ENCODE measurements at places on chromosomes 7 and 10.

DNA sequence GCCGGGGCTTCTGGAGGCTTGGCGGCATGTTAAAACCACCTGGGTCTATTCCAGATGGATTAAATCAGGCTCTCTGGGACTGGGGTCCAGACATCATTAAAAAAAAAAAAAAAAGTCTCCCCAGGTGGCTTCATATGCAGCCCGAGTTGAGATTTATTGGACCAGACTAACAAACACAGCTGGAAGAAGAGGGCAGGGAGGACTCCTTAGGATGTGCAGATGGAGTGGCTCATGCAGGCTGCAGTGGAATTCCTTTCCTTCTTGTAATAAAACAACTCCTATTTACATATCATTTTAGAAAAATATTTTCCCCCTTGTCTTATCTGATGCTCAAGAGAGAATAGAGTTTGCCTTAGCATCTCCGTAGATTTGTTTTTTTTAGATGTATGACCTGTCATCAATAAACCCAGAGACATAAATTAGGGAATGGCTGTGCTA lies 238.1 kb downstream of the CAMK1D start:
- DNase-seq = no peak

DNA sequence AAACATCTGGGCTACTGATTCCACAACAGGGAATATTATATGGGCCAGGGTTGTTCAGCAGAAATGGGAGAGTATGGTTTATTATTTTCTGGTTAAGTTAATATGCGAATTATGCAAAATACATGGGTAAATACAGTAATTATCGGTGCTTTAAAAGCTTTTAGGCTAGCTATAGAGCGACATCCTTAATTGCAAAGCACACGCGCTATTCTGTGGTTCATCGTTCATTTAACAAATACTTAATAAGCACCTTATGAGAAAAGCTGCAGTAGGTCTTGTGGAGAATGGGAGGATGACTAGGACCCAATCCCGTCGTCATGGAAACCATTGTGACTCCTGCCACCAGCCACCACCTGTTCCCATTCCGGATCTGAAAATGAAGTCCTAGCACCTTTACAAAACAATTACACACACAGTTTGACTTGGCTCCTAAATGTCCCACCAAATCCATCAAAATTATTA lies 623 bp upstream of the CEP41 start:
- no peak for DNase-seq

- no peak for DNase-seq
Observed at GRCh38 chr7:14836571-14837189, 65.9 kb downstream of the DGKB start.

DNA sequence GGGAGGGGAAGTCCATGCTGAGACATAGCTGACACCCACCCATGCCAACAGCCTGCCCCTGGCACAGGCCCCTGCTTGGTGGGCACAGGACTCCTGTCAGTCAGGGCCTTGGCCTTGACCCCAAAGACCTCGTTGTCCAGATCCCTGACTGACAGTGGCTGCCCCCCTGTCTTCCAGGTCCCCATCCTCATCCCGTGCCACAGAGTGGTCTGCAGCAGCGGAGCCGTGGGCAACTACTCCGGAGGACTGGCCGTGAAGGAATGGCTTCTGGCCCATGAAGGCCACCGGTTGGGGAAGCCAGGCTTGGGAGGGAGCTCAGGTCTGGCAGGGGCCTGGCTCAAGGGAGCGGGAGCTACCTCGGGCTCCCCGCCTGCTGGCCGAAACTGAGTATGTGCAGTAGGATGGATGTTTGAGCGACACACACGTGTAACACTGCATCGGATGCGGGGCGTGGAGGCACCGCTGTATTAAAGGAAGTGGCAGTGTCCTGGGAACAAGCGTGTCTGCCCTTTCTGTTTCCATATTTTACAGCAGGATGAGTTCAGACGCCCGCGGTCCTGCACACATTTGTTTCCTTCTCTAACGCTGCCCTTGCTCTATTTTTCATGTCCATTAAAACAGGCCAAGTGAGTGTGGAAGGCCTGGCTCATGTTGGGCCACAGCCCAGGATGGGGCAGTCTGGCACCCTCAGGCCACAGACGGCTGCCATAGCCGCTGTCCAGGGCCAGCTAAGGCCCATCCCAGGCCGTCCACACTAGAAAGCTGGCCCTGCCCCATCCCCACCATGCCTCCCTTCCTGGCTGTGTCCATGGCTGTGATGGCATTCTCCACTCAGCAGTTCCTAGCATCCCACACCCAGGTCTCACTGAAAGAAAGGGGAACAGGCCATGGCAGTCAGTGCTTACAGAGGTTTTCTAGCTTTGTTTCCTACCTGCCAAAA lies 197.2 kb downstream of the EBF3 start:
- DNase-seq = no peak

GRCh38 chr10:76640806-76641205 lies 996.8 kb downstream of the KCNMA1 start:
- DNase-seq = no peak

- no peak for DNase-seq
Observed at GRCh38 chr10:123958241-123958640, 66.6 kb upstream of the CPXM2 start.

GRCh38 chr10:59680199-59680598 lies 29.5 kb downstream of the SLC16A9 start:
- no peak for DNase-seq

DNA sequence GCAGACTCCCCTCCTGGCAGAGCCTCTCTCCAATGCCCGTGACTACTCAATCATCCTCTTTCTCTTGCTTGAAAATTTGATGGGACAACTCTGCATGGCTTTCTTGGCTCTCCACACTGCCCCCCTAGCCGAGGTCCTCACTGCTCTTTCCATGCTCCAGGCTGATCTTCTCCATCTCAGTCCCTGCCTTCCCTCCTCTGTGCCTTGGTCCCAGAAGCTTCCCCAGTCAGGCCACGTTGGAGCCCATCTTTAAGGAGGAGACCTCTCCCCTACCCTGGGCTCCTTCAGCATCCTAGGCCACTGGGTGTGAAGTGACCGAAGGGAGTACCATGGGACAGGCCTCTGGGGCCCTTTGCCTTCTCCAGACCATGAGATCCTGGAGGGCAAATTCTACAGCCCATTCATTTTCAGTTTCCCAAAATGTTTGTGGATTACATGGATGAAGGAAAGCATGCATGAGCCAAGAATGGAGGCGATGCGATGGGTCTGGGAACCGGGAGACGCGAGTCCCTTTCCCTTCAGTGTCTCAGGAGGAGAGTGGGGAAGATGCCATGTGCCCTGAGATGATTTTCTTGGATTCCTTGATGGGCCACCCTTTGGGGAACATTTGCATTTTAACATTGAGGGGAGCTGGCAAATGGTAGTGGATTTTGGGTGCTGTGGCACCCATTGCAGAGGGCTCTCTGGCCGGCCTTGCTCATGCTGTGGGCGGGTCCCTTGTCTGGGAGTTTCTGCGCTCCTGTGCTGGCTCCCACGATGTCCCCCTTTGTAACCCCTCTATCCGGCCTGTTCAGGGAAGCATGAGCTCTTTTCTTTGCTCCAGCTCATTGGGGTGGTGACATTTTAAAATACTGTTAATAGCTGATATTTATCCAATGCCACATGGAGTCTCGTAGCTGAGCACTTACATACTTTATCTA lies 376.6 kb downstream of the RPS24 start:
- DNase-seq = no peak

DNA sequence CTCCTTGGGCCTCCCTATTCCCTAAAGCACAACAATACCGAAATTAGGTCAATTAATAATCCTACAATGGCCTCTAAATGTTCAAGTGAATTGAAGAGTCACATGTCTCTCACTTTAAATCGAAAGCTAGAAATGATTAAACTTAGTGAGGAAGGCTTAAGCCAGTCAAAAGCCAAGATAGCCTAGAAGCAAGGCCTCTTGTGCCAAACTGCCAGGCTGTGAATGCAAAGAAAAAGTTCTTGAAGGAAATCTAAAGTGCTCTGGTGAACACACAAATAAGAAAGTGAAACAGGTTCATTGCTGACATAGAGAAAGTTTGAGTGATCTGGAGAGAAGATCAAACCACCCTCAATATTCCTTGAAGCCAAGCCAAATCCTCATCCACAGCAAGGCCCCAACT lies 57.2 kb downstream of the SLC29A4 start:
- DNase-seq = no peak

- DNase-seq = no peak
Observed at GRCh38 chr7:116885724-116886123, 23.3 kb downstream of the CAPZA2 start.

GRCh38 chr10:16891375-16892313 lies 74.4 kb upstream of the RSU1 start:
- DNase-seq = peak; percentile 18

DNA sequence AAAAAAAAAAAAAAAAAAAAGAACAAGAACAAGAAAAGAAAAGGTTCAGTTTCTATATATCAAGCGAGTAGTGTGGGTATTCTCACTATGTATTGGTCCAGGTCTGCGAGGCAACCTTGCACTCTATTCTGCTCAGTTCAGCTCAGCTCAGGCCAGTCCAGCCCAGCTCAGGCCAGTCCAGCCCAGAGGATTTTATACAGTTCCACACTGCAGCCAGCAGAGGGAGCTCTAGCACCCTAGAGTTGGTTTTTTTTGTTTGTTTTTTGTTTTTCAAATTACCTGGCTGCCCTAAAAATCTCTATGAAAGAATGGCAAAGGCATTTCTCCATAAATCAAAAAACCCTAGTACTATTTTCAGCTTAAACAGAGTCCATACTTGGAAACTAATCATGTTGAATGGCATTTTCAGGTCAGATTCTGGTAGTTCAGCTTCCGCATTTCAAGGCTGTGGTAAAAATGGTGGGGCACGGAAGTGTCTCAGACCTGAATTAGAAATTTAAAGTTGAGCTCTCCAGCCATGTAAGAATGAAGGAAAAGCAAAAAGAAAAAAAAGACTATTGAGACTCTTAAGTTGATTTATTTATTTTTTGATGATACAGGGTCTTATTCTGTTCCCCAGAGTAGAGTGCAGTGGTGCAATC lies 55.2 kb upstream of the GSDME start:
- peak; percentile 14 for DNase-seq

DNA sequence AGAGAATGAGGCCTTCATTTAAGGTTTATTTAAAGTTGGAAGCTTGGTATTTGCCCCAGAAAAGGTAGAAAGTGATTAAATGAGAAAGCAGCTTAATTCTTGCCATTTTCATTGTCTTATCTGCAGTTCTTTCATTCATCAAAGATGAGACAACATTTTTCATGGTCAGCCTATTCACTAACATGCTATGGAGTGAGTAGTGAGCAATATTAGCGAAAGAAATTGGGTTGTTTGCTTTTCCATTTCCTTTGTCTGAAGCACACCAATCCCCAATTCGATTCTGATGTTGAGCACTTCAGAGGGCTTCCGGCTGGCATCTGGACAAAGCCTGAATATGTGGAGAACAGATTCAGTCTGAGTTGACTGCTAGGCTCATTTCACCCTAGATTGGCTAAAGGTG lies 317.2 kb downstream of the BBS9 start:
- DNase-seq = no peak

DNA sequence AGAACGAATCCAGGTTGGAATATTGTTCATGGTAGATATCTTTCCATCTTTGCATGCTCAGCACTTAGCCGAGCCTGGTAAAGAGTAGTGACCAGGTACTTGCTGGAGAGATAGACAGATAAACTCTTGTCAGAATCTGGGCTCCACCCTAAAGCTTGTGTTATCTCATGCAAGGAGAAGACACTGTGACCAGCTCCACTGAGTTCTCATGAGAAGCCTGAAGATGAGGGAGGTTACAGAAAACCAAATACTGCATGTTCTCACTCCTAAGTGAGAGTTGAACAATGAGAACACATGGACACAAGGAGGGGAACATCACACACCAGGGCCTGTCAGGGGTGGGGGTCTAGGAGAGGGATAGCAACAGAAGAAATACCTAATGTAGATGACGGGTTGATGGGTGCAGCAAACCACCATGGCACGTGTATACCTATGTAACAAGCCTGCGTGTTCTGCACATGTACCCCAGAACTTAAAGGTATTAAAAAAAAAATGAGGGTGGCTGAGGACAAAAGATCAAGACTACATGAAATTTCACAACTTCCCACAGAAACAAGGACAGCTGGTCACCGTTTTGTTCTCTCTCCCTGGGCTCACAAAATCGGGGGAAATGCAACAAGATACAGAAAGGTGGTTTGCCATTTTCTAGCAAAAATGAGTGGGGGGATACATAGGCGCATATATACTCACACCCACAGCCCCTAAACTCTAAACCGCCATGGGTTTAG lies 17.4 kb downstream of the DLG5 start:
- DNase-seq = no peak

DNA sequence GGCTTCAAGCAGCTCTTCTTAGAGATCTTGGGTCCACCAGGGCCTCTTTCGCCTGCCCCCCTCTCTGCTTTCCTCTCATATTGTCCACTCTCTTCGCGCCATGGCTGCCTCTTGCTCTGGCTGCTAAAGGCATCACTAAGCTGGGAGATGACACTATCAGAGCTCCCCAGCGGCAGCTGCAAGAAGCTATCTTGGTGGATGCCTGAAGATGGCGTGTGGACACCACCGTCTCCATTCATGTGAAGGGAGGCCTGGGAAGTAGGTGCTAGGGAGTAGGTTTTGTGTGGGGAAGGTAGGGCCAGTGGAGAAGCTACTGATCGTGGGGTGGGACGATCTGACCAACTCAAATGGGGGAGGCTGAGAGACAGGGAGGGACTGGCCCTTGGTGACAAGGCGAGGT lies 45.9 kb upstream of the PDLIM1 start:
- no peak for DNase-seq

GRCh38 chr7:134289423-134289822 lies 27.3 kb downstream of the SLC35B4 start:
- no peak for DNase-seq

- no peak for DNase-seq
Observed at GRCh38 chr7:155574556-155575290, 28.4 kb upstream of the CNPY1 start.
